Calu3 (cell line): ENCODE measurements at places on chromosomes 1 and 21. TPM values are rescaled to one million over a fixed set of nuclear protein-coding genes. Genes with fewer than 3 reads are reported as not detected.
A peak's percentile ranks its signal among the peaks of the same experiment; 100 is the strongest.

L1TD1 gene
- not detected in 2 replicates for total RNA-seq

SPAG17 gene
- 0.33 and 1.3 TPM in 2 replicates for total RNA-seq

DNA sequence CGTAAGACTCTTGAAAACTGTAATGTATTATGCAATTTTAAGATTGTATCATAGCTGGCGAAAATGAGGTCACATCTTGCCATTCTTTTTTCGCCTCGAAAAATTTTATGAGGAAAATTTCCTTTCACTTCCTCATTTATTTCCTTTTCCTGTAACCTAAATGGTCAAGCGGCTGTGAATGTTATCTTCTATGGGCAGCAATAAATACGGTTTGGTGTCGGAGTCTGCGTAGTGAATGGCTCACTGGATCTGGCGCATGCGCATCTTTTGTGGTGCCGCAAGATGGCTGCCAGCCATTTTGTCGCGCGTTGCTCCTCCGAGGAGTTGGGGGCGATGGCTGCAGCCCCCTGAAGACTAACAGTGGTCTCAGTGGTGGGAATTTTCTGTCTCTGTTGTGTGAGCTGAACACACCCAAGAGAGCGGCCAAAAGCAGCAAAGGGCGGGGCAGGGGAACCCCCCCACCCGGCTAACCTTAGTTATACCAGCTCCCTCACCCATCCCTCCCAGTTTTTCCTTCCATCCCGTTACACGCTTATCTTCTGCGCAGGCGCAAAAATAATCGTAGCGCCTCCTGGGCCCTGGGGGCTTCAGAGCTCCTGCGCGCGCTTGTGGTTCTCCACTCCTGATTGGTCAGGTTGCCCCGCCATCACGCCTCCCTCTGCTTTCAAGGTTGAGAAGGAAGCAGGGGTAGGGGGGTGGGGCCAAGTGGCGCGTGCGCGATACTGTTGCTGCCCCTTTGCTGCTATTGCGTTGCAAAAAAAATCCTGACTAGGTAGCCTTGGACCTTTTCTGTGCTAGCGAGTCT is at the start of gene RPRD2:
TSS of gene RPRD2 (plus strand) at position 722 of the 805 bp plus-strand sequence. CDS start 568 bp downstream, outside the sequence.
- no peaks in the 10 kb centered on the region for H3K27me3 ChIP-seq
- H3K36me3 ChIP-seq, result peaks cover 75% of the 10 kb centered on the region
- peaks cover 18% of the 10 kb centered on the region for H3K4me1 ChIP-seq
- peak within 1 kb of the TSS; percentile 99 for H3K27ac ChIP-seq
- peak; percentile 99 for DNase-seq

DNA sequence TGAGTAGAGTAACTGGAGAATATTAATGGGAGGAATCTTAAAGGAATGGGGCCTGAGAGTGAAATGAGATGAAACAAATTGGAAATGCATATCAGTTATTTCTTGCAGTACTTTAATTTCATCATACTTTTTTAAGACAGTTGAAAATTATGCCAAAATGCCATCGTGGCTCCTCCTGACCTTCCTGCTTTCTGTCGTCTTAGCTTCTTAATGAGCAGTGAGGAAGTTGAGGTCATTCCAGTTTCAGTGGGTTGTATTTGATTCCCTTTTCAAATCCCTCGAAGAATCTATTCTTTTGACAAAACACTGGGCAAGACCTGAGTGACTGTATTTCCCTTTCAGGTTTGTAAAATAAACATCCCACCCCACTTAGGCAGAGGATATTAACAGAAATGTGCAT is 134.9 kb upstream of the MAP1LC3C start:
- H3K27me3 ChIP-seq, result no peaks in the 10 kb centered on the region
- no peak for DNase-seq
- H3K4me3 ChIP-seq, result no peak overlapping the region

DNA sequence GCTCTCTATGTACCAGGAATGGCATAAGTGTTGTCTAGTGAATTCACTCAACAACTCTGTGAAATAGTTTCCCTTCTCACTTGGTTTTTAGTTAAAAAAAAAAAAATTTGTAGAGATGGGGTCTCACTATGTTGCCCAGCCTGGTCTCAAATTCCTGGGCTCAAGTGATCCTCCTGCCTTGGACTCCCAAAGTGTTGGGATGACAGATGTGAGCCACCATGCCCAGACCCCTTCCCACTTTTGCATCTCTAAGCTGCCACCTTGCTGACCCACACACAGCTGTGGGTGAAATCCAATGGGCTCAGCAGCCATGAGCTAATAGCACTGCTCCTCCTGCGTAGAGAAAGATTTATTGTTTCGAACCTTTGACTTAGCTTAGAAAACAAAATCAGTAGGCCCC is 33.5 kb downstream of the NEK2 start:
- H3K36me3 ChIP-seq, result peaks cover 7% of the 10 kb centered on the region
- no peaks in the 10 kb centered on the region for H3K27me3 ChIP-seq
- no peak overlapping the region for H3K4me3 ChIP-seq
- H3K27ac ChIP-seq, result no peak overlapping the region
- H3K4me1 ChIP-seq, result peaks cover 35% of the 10 kb centered on the region

- H3K4me3 ChIP-seq, result no peak overlapping the region
- H3K27ac ChIP-seq, result no peak overlapping the region
- no peaks in the 10 kb centered on the region for H3K36me3 ChIP-seq
- no peak for DNase-seq
- no peaks in the 10 kb centered on the region for H3K27me3 ChIP-seq
- H3K4me1 ChIP-seq, result peaks cover 30% of the 10 kb centered on the region
Observed at GRCh38 chr1:109898842-109899241, 11.8 kb upstream of the CSF1 start.

GRCh38 chr1:17893891-17894631 is 138.9 kb downstream of the ACTL8 start:
- H3K27ac ChIP-seq, result no peak overlapping the region
- DNase-seq, result no peak
- H3K4me3 ChIP-seq, result no peak overlapping the region
- H3K4me1 ChIP-seq, result no peaks in the 10 kb centered on the region
- H3K36me3 ChIP-seq, result no peaks in the 10 kb centered on the region

DNA sequence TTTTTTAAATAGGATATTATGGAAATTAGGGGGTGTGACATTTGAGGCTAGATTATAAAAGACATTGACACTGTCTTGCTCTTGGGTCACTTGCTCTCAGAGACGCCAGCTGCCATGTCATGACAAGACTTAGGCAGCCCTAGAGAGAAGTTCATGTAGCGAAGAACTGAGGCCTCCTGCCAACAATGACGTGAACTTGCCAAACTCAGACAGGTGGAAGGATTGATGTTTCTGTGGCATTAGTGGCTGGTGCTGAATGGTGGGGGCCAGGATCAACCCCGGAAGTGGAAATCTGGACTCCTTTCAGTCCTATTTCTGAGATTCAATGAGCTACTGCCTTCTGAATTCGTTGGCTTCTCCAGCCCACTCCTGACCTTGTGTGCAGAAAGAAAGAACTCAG is 14.7 kb downstream of the NCF2 start:
- no peaks in the 10 kb centered on the region for H3K4me1 ChIP-seq
- no peaks in the 10 kb centered on the region for H3K27me3 ChIP-seq
- no peak for DNase-seq
- no peaks in the 10 kb centered on the region for H3K36me3 ChIP-seq
- no peak overlapping the region for H3K4me3 ChIP-seq

DNA sequence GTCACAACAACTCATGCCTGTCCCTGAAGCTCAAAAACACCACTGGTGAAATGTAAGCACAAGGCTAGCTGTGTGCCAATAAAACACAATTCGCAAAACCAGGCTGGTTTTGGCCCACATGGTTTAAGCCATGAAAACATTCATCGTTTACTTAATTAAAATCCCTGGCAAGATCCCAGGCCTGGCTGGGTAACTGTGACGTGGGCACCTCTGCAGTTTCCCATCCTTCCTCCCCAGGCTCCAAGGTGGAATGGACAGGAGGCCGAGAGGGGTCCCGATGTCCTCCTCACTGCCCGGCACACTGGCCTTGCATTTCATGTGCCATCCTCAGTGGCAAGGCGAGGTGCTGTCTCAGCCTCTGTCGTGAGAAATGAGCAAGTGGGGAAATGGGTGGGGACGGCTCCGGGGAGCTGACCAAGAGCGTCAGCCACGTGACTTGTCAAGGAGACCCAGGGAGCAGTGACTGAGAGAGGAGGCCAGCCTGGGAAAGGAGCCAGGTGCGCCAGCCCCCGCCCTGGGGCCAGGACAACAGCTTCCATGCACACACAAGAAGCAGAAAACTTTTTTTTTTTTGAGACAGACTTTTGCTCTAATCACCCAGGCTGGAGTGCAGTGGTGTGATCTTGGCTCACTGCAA is 153.1 kb upstream of the RAB4A start:
- no peaks in the 10 kb centered on the region for H3K27me3 ChIP-seq
- no peak overlapping the region for H3K4me3 ChIP-seq
- DNase-seq, result peak; percentile 76

DNA sequence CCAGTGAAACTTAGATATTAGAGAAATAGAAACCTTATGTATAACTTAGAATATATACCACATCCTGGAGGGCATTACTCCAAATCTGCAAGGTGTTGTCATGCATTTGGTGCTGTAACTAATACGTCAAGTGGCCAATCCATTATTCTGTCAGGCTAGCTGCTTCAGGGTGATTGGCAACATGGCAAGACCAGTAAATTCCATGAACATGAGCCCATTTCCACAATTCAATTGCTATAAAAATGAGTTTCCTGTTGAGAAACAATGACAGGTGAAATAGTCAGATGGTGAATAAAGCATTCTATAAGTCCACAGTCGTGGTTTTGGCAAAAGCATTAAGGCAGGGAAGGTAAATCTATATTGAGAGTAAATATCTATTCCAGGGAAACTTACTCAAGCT is 566.0 kb downstream of the ADGRL2 start:
- H3K4me1 ChIP-seq, result no peaks in the 10 kb centered on the region
- no peak overlapping the region for H3K4me3 ChIP-seq
- H3K27me3 ChIP-seq, result no peaks in the 10 kb centered on the region
- H3K36me3 ChIP-seq, result no peaks in the 10 kb centered on the region

- H3K4me1 ChIP-seq, result no peaks in the 10 kb centered on the region
- no peaks in the 10 kb centered on the region for H3K36me3 ChIP-seq
- no peak overlapping the region for H3K27ac ChIP-seq
- DNase-seq, result no peak
- no peak overlapping the region for H3K4me3 ChIP-seq
Observed at GRCh38 chr1:160569806-160570205, 9.5 kb downstream of the CD84 start.

DNA sequence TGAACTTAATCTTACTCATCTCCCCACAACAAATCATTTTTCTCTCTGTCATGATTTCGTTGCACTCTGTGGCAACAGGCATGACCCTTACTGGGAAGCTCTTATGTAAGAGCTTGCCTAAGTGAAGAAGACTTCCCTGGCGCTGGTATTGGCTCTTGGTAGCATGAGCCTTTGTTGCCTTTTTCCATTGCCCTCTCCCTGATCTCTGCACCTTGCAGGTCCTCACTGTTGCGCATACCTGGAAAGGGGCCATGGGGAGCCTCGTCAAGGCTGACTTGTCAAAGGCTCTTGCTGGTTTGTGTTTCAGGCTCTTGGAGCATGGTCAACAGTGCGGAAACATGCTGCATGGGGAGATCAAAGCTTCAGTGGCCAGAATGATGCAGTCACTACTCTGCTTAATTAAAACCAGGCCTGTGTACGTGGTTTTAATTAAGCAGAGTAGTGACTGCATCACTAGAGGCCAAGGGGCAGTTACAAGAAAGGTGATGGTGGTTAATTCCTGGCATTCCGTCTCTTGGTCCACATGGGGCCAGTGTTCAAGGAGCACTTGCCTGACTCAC is 141.3 kb downstream of the SPATA46 start:
- no peak for DNase-seq
- no peak overlapping the region for H3K4me3 ChIP-seq
- H3K36me3 ChIP-seq, result no peaks in the 10 kb centered on the region
- H3K27me3 ChIP-seq, result no peaks in the 10 kb centered on the region

DNA sequence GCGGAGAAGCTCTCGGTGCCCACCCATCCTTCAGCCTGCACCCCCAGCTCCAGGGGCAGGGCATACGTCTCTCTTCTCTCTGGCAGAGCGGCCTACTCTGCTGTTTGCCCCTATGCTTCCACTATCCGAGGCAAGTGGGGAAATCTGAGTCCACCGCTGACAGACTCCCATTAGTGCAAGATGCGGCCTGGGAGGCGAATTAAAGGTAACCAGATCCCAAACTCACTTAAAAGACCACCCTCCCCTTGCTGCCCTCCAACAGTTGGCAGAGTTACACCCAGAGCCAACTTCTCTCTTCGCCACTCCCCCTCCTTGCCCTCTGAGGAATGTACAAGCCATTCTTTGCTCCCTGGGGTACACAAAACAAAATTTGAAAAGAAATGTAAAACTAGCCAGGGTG is 6.4 kb downstream of the FOXD3 start:
- H3K27ac ChIP-seq, result no peak overlapping the region
- no peak overlapping the region for H3K4me3 ChIP-seq
- H3K27me3 ChIP-seq, result peaks cover 73% of the 10 kb centered on the region
- H3K4me1 ChIP-seq, result peaks cover 11% of the 10 kb centered on the region

GRCh38 chr1:9842073-9842711 is 18.4 kb upstream of the CLSTN1 start:
- H3K36me3 ChIP-seq, result no peaks in the 10 kb centered on the region
- H3K27ac ChIP-seq, result no peak overlapping the region
- H3K4me3 ChIP-seq, result no peak overlapping the region
- H3K4me1 ChIP-seq, result no peaks in the 10 kb centered on the region
- no peak for DNase-seq

DNA sequence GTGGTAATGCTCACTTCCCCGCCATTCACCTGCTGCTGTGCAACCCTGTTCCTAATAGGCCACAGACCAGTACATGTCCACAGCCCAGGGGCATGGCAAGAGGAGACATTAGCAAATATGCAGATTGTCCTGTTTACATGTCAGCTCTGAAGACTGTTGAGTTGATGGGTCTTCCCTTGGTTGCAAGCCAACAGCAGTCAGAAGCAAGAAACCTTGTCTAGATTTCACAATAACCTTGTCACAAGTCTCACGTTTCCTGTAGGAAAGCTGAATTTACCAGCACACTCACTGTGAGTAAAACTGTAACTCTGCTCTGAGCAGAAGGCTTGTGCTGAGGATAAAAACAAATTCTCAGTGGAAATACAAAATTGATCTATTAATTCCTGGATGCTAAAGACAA is 195.1 kb downstream of the HLX start:
- no peaks in the 10 kb centered on the region for H3K36me3 ChIP-seq
- no peak overlapping the region for H3K4me3 ChIP-seq
- no peaks in the 10 kb centered on the region for H3K27me3 ChIP-seq
- no peak overlapping the region for H3K27ac ChIP-seq
- DNase-seq, result no peak

DNA sequence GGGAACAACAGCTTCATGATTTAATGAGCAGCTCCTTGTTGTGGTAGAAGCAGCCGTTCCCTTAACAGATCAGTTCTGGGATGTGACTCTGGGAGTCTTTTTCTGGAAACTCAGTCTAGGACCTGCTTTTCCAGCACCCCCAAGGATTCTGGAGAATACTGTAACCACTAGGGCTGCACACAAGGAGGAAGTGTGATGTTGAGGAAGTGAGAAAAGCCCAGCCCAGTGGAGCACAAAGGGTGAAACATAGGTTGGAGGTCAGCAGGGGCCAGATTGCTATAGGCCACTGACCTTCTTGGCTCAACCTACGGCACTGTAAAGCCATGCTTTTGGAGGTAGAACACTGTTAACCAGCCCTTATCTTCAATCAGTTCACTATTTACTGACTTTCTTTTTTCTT is 10.1 kb upstream of the PLA2G5 start:
- no peaks in the 10 kb centered on the region for H3K36me3 ChIP-seq
- no peak for DNase-seq
- no peak overlapping the region for H3K27ac ChIP-seq
- peaks cover 10% of the 10 kb centered on the region for H3K27me3 ChIP-seq
- no peaks in the 10 kb centered on the region for H3K4me1 ChIP-seq

- no peaks in the 10 kb centered on the region for H3K36me3 ChIP-seq
Observed at GRCh38 chr21:30340714-30341573, 3.5 kb upstream of the KRTAP27-1 start.
